ENCODE measurements at places on chromosomes 5 and 9.
A peak's percentile ranks its signal among the peaks of the same experiment; 100 is the strongest.

GRCh38 chr9:129252937-129253802 is 75.1 kb upstream of the IER5L start:
- DNase-seq = peak; percentile 73

DNA sequence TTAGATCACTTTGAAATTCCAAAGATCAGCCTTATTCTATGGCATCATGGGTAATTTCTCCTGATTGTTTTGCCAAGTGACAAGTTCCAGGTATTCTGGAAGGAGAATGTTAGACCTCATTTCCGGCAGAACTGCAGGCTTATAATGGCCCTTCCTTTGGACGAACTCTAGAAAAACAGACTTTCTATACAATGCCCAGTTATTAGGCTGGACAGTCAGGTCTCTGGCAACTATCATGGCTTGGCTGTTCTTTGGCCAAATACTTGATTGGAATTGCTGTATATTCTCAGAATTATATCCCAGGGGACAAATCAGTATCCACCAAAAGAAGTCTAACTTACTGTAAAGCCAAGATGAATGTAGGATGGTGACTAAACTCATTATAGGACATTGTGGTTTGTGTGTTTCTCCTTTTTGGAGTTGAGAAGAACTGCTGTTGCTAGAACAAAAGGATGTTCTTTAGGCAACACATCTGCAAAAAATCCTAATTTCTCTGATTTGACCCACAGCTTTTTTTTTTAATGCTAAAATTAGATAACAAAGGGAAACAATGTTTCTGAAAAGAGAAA is 69.0 kb downstream of the ADAMTSL1 start:
- no peak for DNase-seq

DNA sequence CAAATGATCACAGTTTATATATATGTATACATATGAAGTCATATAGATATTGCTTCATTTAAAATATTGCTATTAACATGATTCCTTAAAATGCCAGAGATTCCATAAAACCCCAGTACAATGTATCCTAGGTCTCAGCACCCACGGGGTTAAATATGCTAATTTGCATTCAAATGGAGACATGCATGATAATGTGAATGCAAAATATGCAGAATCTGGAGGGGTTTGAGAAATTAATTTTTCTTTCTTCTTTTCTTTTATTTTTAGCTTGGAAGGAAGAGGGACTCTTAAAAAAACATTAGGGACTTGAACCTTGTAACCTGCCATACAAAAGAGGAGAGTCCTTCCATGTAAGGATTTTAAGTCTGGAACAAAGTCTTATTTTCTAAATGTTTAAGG is 211.9 kb downstream of the MEF2C start:
- DNase-seq = no peak

- no peak for DNase-seq
Observed at GRCh38 chr5:98318386-98318785, 455.1 kb upstream of the RGMB start.
